ENCODE measurements at places on chromosomes 1 and 21. TPM values are rescaled to one million over a fixed set of nuclear protein-coding genes. Genes with fewer than 3 reads are reported as not detected.
A peak's percentile ranks its signal among the peaks of the same experiment; 100 is the strongest.

Gene GPR37L1
- not detected for total RNA-seq

Gene PIGV
- 10.2 TPM for total RNA-seq

Gene SPRR1A
- total RNA-seq, result not detected

Gene AIM2
- total RNA-seq, result not detected

GRCh38 chr1:116569776-116570357 lies 959 bp downstream of the CD58 start:
- peak overlapping the region; percentile 80 for H3K4me3 ChIP-seq
- H3K36me3 ChIP-seq, result peaks cover 7% of the 10 kb centered on the region
- H3K4me1 ChIP-seq, result peaks cover 15% of the 10 kb centered on the region
- no peak overlapping the region for H3K27ac ChIP-seq
- no peaks in the 10 kb centered on the region for H3K27me3 ChIP-seq

DNA sequence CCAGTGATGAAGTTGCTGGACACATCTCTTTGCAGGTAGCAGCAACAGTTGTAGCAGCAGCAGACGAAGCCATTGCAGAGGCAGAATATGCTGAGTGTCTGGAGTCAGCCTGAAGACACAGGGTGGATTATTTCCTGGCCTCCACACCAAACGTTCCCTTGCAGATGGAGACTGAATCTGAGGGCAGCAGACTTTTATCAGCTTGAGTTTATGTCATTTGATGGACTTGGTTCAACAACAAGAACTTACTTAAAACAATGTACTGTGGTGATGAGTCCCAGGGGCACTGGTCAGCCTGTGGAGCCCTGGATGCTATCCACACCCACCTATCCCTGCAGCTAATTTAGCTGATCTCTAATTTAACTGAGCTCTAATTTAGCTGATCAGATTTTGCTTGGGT lies 17.1 kb upstream of the MPZL1 start:
- no peaks in the 10 kb centered on the region for H3K27me3 ChIP-seq
- DNase-seq, result no peak
- peaks cover 72% of the 10 kb centered on the region for H3K4me1 ChIP-seq
- H3K27ac ChIP-seq, result peak overlapping the region; percentile 83

GRCh38 chr1:18009478-18009961 lies 98.1 kb upstream of the IGSF21 start:
- H3K27me3 ChIP-seq, result no peaks in the 10 kb centered on the region
- no peak overlapping the region for H3K27ac ChIP-seq
- DNase-seq, result no peak
- H3K36me3 ChIP-seq, result no peaks in the 10 kb centered on the region

DNA sequence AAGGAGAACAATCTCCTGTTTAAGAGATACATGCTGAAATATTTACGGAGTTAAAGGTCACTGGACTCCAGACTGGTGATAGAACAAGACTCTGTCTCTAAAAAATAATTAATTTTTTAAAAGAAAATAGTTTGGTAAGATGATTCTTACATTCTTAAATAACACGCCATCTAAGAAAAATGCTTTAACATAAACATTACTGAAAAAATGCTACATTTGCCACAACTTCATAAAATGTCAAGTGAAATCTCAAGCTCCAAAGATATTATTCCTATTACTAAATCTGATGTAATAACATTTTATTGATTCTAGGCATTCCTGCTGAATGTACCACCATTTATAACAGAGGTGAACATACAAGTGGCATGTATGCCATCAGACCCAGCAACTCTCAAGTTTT lies 4.1 kb downstream of the ANGPTL3 start:
- no peak for DNase-seq
- H3K27ac ChIP-seq, result no peak overlapping the region
- H3K4me1 ChIP-seq, result no peaks in the 10 kb centered on the region

- no peaks in the 10 kb centered on the region for H3K27me3 ChIP-seq
- H3K4me1 ChIP-seq, result no peaks in the 10 kb centered on the region
- no peak overlapping the region for H3K4me3 ChIP-seq
These were observed 9.9 kb downstream of the CEP104 start for GRCh38 chr1:3847081-3847480.

DNA sequence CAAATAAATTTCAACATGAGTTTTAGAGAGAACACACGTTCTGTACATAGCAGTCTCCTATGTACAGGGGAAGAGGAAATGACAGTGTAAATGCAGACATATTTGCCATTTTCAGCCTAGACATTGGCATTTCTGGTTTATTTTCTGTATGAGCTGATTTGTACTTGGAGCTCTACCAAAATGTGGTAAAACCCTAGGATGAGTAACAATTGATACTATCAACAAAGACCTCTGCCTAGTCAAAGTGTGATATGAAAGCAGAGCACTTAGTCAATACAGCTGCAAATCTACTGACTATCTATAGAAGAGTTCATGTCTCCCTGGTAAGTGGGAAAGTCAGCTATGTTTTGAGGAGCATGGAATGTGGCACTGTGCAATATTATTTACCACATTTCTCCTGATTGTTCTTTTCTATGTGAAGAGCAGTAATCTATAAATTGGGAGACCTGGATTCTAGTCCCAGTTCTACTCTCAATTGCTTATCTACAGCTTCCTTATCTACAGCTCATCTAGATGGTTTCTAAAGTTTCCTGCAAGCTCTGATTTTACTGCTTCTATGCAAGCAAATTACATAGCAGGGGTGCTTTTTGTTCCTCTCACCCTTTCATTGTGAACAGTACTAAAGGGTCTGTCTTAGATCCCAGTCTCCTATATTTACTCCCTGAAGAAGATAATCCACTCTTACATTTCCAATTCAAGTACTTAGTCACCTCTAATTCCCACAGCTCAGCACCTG lies 334.2 kb downstream of the NTNG1 start:
- H3K27me3 ChIP-seq, result no peaks in the 10 kb centered on the region
- DNase-seq, result no peak
- H3K4me3 ChIP-seq, result no peak overlapping the region
- no peaks in the 10 kb centered on the region for H3K36me3 ChIP-seq
- H3K27ac ChIP-seq, result no peak overlapping the region

DNA sequence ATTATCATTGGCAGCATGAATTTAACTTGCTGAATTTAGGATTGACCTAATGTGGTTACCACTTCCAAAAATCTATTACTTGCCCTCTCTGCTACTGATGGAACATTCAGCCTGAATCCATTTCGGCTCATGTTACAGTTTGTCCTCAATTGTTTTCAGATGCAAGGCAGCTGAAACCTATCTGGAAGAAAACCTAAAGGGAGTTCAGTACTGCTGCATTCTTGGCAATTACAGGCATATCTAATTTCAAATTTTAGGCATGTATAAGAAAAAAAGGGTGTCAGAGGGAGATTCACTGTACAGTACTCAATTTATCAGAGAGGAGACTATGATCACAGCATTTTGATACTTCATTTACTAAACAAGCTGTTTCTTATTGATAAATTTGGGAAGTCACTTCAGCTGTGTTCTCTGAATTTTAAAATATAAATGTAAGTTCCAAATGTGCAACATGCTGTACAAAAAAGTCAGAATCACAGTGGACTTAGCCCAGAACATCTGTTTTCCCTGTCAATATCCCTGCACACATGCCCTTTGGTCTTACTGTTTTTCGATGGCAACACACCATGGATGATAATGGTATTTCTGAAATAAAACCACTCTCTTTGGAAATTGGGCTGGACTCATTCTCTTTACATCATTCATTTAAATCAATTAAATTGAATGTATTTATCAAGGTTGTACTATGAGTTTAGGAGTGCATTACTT lies 651.6 kb upstream of the ADGRL4 start:
- H3K27me3 ChIP-seq, result no peaks in the 10 kb centered on the region
- no peak overlapping the region for H3K4me3 ChIP-seq
- no peak for DNase-seq
- H3K27ac ChIP-seq, result no peak overlapping the region
- H3K36me3 ChIP-seq, result no peaks in the 10 kb centered on the region

DNA sequence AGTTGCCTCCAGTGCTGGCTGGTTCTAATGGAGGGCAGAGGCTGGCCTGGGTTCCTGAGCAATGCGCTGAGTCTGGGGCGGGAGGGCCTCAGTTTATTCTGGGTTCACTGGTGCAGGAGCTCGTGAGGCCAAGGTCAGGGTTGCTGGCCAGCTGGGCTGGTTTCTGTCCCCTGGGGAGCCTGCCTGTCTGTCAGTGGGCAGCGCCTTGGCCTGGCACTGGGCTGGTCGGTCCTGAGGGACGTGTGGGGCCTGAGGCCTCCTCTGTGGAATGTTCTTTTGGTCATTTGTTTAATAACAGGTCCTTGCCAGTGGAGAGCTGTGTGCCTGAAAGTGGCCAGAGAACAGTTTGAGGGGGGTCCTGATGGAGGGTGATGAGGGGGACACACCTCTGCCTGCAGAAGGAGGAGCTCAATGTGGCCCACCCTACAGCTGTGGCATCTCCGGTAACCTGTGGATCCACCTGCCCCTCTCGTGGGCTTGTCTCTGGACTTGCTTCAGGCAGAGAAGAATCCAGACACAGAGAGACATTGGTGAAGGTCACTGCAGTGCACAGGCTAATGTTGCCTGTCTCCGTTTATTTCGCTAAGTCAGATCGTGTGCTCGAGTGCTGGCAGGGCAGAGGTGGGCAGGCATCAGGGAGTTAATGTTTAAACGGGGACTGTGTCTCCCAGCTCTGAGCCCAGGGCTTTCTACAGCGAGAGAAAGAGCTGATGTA lies 34.6 kb downstream of the COQ8A start:
- H3K36me3 ChIP-seq, result no peaks in the 10 kb centered on the region
- H3K27ac ChIP-seq, result no peak overlapping the region
- peaks cover 20% of the 10 kb centered on the region for H3K4me1 ChIP-seq
- no peak overlapping the region for H3K4me3 ChIP-seq
- H3K27me3 ChIP-seq, result no peaks in the 10 kb centered on the region

DNA sequence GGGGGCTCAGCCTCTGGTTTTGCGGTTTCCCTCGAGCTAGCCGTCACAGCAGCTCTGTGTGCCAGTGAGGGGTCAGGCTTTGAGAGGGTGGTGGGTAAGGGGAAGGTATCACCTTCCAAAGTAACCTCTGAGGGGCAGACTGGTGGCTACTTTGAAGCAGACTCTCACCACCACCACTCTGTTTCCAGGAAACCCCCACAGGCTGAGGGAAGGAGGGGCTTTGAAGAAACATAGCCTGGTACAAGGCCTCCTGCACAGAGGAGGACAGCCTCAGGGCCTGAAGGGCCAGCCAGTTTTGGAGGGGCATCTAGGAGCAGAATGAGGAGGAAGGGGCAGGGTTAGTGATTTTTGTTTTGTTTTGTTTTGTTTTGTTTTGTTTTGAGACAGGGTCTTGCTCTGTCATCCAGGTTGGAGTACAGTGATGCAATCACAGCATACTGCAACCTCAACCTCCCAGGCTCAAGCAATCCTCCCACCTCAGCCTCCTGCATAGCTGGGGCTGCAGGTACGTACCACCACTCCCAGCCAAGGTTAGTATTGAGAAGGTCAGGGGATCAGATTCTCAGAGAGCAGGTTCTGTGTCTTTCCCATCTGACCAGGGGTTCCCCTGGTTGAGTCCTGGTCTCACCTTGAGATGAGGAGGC lies 17.2 kb upstream of the ZNF683 start:
- H3K4me3 ChIP-seq, result no peak overlapping the region
- H3K27ac ChIP-seq, result no peak overlapping the region
- H3K36me3 ChIP-seq, result no peaks in the 10 kb centered on the region
- DNase-seq, result no peak
- H3K27me3 ChIP-seq, result no peaks in the 10 kb centered on the region

DNA sequence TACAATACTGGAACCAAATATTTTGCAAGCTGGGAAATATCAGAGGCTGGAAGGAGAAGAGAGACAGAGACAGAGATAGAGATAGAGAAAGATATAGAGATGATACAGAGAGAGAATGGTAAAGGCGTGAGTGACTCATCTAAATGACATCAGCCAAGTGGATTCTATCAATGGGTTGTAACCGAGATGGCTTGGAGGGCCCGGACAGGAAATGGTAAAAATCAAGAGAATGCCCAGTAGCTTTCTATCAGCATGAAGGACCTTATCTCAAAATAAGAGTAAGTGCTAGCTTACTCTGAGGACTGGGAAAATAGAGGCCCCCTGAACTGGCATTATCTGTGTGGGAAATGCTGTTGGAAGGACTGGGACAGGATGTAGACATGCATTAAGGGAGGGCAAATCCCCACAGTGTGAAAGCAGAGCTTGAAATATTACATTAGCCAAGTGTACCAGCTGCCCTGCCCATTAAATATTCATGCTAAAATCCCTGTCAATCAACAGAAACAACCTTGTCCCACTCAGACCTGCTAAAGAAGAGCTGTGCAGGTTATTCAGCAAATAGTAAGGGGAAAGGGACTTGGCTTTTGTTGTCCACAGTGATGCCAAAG lies 76.6 kb upstream of the ZNF644 start:
- H3K4me3 ChIP-seq, result no peak overlapping the region
- peak overlapping the region; percentile 47 for H3K27ac ChIP-seq
- no peaks in the 10 kb centered on the region for H3K27me3 ChIP-seq
- peak; percentile 48 for DNase-seq
- peaks cover 10% of the 10 kb centered on the region for H3K4me1 ChIP-seq
- no peaks in the 10 kb centered on the region for H3K36me3 ChIP-seq

DNA sequence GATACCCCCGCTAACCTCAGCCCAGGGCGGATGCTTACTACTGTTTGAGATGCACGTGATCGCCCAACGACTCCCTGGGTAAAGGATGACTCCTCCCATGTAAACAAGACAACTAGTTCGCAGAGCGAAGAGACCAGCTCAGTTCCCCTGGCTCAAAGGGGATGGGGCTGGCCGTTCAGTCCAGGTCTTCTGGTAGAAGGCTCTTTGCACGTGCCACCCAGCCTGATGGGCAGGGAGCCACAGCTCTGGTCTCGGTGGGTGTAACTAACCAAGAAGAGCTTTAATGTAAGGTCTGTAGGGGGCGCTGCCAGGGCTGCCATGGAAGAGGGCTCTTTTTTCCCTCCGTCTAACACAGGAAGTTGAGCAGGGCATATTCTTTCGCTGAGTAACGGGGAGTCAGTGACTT lies 49.4 kb upstream of the PARP1 start:
- no peak overlapping the region for H3K4me3 ChIP-seq
- no peaks in the 10 kb centered on the region for H3K27me3 ChIP-seq
- no peaks in the 10 kb centered on the region for H3K36me3 ChIP-seq
- H3K27ac ChIP-seq, result no peak overlapping the region
- H3K4me1 ChIP-seq, result no peaks in the 10 kb centered on the region

- H3K4me1 ChIP-seq, result no peaks in the 10 kb centered on the region
- H3K4me3 ChIP-seq, result no peak overlapping the region
- H3K27ac ChIP-seq, result no peak overlapping the region
- H3K27me3 ChIP-seq, result no peaks in the 10 kb centered on the region
- no peak for DNase-seq
These were observed 319.4 kb upstream of the NFIA start for GRCh38 chr1:60762911-60763310.

- H3K4me3 ChIP-seq, result no peak overlapping the region
- no peaks in the 10 kb centered on the region for H3K27me3 ChIP-seq
- no peak overlapping the region for H3K27ac ChIP-seq
- H3K36me3 ChIP-seq, result no peaks in the 10 kb centered on the region
These were observed 24.4 kb downstream of the RCAN3 start for GRCh38 chr1:24526940-24527542.

- no peaks in the 10 kb centered on the region for H3K4me1 ChIP-seq
- no peaks in the 10 kb centered on the region for H3K36me3 ChIP-seq
- no peaks in the 10 kb centered on the region for H3K27me3 ChIP-seq
- H3K27ac ChIP-seq, result no peak overlapping the region
- no peak overlapping the region for H3K4me3 ChIP-seq
- no peak for DNase-seq
These were observed 398.8 kb downstream of the SEC16B start for GRCh38 chr1:177571076-177571475.
